ENCODE measurements at places on chromosomes 16 and 17.

GRCh38 chr17:64240741-64241347, 22.2 kb downstream of the TEX2 start:
- no peak for DNase-seq

GRCh38 chr17:13140750-13141149, 122.9 kb upstream of the ELAC2 start:
- DNase-seq: no peak

DNA sequence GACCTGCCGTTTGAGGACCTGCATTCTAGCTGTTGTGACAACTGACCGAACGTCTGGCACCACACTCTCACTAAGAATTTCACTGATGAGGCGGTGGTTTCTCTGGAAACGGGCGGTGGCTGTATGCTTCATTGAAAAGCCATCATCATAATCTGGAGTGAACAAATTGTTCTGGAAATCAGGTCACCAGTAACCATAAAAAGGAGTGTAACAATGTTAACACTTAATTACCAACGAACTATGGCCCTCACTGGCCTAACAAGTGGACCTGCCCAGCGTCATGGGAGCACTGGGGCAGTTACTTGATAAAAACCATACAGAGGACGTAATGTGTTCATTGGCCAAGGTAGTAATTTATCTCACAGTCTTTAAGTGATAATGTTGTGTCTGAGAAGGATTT, 15.4 kb downstream of the SMARCE1 start:
- DNase-seq: no peak

DNA sequence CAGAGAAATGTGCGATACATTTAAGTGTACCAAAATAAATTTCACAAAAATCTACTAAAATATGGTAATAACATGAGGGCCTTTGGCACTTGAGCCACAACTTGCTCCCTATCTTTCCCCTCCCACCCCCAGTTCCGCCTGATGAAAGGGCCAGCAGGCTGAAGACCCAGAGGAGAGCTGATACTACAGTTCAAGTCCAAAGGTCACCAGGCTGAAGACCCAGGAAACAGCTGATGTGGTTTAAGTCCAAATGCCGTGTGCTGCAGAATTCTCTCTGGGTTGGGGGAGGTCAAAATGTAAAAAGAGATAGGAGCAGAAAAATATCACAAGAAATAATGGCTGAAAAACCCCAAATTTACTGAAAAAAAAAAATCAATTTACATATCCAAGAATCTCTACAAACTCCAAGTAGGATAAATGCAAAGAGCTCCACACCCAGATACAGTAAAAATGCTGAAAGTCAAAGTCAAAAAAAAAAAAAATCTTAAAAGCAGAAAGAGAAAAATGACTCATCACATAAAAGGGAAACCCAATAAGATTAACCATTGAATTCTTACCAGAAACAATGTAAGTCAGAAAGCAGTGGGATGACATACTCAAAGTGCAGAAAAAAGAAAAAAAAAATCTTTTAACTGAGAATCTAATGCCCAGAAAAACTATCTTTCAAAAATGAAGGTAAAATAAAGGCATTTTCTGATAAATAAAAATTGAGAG, 452.1 kb upstream of the ASIC2 start:
- no peak for DNase-seq
